ENCODE measurements at places on chromosomes 7 and 10.

GRCh38 chr10:120145107-120145506, 252.6 kb downstream of the SEC23IP start:
- DNase-seq = no peak

- no peak for DNase-seq
These were observed 32.8 kb downstream of the ADCY1 start for GRCh38 chr7:45606931-45607330.

DNA sequence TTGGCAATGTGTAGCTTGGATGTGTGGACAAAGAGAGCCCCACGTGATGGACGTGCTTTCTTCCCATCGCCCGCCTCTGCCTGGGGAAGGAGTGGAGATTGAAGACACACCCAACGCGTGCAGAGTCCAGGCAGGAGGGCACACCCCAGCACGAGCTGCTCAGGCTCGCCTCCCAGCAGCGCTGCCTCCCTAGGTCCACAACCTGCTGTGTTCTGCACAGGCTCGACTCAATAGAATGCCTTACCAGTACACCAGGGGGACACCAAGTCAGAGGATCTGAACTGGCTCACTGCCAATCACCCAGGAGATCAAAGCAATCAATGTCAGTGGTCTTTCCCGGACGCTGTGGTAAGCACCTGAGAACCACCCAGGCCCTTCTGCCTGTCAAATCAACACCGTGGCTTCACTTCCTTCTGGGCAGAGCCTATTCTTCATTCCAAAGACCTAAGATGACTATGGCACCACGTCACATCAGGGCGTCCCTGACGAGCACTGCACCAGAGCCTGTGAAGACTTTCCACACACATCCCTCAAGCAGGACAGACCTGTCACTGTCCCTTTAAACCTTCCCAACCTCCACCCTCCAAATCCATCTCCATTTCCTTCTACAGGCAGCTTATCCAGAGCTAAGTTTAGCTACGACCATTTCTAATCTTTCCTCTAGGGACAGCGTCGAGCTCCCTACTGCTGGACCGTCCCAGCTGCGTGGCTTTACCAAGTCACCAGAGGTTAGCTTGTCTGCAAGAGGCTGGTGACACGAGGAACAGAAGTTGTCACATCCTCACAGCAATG, 72.3 kb downstream of the AMZ1 start:
- DNase-seq = peak; percentile 36

- DNase-seq = no peak
These were observed 187.0 kb downstream of the PCDH15 start for GRCh38 chr10:54614072-54614471.

- DNase-seq = no peak
These were observed at the start of gene PTF1A for GRCh38 chr10:23191764-23192711. PTF1A (plus strand) TSS chr10:23192312; CDS start chr10:23192531, 219 bp downstream.

DNA sequence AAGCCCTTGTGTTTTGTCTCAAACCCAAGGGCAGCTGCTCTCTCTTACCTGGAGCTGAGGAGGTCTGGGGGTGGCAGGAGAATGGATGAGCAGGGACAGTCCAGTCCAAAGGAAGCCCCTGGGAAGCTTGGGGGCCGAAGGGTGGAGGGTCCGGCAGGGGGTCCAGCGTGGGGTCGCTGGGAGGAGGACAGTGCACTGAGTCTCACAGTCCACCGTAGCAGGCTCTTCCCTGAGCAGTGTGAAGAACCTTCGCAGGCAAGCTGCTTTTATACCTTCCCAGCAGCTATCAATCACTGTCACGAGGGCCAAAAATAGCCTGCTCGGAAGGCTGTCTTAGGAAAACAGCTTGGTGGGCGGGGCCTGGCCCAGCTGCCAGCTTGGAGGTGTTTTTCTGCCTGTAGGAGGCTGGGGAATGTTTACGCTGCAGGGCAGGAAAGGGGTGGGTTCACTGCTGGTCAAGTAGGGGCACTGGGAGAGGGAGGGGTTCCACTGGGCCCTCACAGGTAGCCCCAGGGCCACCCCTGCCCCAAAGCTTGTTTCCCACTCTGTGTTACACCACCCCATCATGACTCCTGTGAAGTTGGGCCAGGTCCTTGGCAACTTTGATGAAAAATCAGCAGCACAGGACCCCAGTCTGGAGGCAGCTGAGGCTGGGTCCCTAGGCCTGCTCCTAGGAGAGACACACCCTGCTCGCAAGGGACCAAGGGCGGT, at the start of gene DEPP1:
Gene DEPP1 (minus strand): TSS at position 240 of the 711 bp plus-strand sequence. CDS start 779 bp downstream, outside the sequence.
- peak; percentile 52 for DNase-seq

DNA sequence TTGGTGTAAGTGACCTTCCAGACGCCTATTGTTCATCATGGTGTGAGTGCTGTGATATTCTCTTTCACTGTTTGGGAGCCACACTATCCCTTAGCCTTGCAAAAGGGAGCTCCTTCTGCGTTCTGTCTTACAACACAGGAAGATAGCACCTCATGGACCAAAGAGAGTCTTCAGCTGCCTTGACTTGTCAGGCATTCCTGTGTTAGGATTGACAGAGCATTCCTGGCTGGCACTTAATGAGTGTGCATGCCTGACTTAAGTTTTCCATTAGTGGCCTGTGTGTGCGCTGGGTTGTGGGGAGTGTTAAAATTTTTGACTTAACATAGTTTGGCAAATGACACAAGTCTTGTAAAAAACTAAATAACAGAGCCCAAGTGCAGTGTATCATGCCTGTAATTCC, 21.9 kb upstream of the MSRB2 start:
- no peak for DNase-seq

- DNase-seq = no peak
These were observed at the start of gene ANKRD2 for GRCh38 chr10:97572214-97572989. ANKRD2 (plus strand) TSS chr10:97572779; CDS start chr10:97572789, 10 bp downstream.

- no peak for DNase-seq
These were observed 223.1 kb upstream of the INHBA start for GRCh38 chr7:41925946-41926345.
